ENCODE measurements at places on chromosomes 6 and 20. TPM values are rescaled to one million over a fixed set of nuclear protein-coding genes. Genes with fewer than 3 reads are reported as not detected.
A peak's percentile ranks its signal among the peaks of the same experiment; 100 is the strongest.

DNA sequence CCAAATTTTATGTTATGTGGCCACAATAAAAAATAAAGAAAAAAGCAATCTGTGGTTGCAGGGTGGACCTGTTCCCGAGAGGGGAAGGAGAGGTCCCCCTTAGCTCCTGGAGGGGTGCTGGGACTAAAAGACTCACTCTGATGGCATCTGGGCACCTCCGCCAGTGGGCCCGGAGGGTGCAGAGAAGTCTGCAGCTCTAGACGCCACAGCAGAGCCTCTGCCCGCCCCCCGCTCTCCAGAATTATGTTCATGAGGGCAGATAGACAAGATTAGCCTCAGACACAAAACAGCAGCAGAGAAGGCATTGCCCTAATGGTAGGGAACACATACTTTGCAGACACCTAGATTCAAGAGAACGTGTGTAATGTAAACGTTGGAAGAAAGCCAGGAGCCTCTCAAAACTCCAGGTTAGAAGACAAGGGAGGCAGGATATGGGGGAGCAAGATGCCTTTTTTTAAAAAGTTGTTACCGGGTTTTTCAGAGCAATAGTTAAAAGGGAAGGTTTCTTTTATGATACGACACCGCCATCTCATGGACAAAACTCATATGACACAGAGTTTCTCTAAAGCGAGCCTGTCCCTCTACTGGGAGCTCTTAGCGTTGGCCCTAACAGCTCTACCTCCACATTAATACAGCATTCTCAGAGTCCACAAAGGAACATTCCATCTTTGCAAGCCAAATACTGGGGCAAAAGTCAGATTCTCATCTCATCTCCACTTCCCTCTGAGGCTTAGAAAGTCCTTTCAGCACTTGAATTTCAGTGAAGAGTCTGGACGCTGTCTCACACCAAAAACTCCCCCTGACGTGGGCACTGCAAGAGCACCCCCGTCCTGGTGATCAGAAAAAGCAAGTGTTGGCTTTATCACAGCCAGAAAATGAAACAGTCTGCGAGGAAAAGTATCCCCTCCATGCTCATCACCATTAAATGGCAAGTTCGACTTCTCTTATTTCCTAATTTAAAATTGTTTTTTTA, 47.2 kb downstream of the FOXF2 start:
- DNase-seq: peak; percentile 88

DNA sequence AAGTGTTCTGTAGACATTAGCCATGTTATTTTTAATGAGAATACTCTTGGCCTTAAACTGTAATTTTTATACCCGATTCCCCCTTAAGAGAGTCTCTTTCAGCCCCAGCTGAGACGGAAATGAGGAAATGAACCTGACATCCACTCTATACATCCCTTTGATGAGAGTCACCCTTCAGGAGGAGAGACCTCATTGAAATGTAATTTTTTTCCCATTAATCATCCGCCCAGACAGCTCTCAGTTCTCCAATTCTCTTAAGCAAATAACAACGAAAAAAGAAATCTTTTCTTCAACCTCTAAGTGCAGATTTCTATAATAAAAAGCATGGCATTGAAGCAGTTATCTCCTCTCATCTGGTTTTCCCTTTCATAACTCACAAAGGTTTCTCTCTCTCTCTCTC, 243.8 kb upstream of the PMEPA1 start:
- DNase-seq: no peak

DNA sequence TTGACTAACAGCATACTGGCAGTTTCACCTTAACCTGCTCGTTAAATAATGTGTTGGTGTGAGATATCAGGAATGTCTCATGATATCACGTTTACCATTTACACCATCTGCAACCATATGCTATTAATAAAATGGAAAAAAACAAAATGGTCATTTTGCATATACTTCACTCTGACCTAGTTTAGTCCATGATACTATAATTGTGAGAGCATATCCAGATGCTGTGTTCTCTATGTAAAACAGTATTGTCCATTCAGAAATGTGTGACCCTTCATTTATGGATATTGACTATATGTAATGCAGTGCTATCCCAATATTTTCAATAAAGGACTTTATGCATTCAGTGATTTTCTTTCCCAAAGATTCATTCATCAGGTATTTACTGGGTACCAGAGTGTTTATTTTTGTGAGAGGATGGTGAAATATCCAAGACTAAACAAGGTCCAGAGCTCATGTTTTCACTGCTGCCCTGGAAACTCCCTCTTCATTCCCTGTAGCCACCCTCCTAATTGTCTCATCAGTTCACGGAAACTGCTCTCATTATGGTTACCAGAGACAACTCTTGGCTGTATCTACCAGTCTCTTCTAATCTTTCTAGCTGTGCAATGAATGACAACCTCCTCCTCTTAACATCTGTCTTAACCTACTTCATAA, 25.7 kb upstream of the HINT3 start:
- no peak for DNase-seq

DNA sequence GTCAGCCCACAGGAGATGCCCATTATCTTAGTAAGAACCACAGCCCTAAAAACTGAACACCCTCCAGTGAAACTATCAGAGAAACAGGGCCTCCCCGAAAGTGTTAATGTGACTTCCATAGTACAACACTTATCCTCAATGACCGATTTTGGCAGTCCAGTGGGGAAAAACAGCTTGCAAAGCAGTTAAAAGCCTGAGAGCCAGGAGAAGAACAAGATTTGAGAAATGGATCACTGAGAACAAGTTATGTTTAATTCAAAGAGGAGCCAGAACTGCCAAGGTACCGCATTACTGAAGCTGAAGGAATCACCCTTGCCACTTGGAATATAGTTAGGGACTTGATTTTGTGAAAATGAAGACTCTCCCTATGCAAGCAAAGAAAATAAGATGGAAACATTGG, 236.9 kb downstream of the QKI start:
- peak; percentile 30 for DNase-seq

- no peak for DNase-seq
Measured at GRCh38 chr6:130132286-130132701, 90.5 kb downstream of the SAMD3 start.

DNA sequence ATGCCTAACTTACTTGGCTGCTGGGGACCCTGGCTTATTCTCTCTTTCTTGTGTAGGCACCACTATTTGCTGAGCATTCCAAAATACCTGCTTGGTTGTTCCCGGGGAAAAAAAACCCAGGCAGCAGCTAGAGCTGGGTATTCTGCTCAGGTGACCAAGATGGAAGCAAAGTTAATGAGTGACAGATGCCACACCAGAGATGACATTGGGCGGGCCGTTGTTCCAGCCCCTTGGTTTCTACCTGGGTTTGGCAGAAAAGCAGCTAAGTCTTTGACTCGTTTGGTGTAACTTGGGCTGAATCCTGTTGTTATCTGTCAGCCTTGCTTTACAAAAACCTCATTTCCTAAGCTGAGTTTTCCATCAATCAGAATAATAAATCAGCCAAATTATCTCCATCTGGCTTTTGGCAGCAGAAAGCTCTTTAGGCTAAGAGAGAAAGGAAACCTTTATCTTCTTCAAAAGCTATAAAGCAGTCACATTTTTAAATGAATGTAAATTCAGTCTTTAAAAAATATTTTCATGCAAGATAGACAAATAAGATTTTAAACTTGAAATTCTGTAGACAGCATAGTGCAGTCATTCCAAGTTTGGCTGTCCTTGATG, 202.0 kb upstream of the GMDS start:
- no peak for DNase-seq

GRCh38 chr6:135265278-135265677, 84.2 kb downstream of the MYB start:
- DNase-seq: no peak

DNA sequence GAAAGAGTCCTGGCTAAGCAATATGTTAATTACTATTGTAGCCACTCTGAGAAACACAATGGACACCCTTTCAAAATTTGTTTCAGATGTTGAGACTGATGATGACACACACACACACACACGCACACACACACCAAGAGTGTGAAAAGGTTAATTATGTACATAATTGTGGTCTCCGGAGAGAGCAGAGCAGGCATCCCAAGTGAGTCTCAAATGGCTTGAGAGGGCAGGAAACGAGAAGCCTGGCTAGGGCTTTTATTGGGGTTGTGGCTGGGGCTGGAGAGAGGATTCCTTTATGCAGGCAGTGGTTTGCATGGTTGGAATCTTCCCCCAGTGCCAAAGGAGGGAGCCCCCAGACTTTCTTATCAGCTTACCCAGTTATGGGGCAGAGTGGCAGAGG, 38.2 kb upstream of the NKX2-4 start:
- DNase-seq: no peak

DNA sequence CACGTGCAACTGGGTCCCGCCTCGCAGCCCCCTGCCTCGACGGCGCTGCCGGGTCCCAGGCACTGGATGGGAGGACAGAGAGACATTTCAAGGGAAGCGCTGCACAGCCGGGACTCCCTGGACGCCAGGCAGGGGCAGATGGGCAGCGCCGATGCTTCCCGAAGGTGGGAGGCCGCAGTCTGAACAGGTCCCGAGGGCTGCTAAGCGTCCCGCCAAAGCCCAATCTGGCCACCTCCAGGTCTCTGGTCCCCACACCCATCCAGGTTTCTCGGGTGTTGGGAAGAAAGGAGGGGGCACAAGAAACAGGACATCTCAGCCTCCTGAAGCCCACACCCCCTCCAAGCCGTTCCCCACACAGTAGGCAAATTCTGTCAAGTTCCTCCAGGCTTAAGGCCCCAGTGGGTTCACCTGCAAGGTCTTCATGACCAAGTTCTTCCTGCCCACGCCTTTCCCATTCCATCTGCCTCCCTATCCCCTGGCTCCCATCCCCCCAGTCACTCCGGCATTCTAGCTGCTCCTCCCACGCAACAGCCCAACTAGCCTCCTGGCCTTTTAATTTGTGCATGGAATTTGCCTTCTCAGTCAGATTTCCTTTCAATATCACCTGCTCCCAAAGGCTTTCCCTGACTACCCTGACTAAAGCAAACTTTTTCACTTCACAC, 5.4 kb upstream of the CPXM1 start:
- no peak for DNase-seq

DNA sequence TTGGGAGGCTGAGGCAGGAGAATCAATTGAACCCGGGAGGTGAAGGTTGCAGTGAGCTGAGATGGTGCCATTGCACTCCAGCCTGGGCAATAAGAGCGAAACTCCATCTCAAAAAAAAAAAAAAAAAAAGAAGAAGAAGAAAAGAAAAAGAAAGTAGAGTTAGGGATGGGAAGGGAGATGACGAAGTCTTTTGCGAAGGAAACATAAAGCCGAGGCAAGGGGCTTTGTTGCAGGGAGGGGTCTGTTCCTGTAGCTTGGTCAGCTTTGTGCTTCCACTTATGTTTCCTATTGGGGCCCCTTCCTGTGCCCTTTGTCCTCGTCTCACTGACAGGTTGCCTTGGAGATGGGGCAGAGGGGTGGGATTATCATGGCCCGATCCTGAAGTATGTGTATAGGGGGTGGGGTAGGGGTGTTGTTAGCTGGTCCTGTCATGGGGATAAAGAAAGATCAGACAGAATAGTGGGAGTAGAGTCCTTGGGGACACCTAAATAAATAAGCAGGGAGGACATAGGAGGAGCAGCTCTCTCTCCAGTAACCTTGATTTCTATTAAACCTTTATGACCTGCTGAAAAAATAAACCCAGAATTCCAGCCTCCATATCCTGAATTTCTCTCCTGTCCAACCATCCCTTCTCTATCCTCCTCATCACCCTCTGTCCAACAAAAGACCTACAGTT, 1.1 kb upstream of the CLIC1 start:
- DNase-seq: peak; percentile 66

DNA sequence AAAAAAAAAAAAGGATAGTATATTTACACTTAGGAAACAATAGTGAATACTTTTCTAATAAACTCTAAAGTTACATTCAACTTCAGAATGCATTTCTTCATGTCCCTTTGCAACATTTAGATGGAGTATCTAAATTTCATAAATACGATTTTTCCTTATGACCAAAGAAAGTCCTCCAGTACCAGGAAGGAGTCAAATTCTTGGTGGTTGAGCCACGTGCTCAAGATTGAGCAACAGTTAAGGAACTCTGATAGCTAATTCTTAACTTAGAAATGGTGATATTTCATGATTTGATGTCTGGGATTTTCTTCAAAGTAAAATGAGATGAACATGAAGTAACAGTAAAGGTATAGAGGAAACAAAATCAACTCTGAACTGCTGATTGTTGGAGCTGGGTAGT, 92.7 kb downstream of the SASH1 start:
- peak; percentile 42 for DNase-seq

GRCh38 chr6:81764531-81764930, 12.1 kb upstream of the TENT5A start:
- peak; percentile 90 for DNase-seq

DNA sequence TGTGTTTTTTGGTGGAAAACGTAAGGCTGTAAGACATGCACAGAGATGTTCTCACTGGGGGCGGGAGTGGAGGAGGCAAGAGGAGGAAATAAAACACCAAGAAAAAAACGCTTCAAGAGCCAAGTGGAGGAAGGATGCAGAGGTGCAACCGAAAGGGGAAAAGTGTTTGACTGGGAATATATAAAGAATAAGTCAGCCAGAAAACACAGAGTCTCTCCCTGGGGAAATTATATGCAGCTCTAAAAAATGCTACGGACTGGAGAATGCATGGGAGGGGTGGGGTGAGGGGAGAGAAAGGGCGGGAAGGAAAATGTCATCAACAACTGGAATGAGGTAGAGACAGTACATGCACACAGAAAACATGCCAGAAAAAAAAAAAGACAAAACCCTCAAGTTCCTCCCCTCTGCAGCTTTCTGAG, 133.5 kb downstream of the SCML4 start:
- peak; percentile 45 for DNase-seq

DNA sequence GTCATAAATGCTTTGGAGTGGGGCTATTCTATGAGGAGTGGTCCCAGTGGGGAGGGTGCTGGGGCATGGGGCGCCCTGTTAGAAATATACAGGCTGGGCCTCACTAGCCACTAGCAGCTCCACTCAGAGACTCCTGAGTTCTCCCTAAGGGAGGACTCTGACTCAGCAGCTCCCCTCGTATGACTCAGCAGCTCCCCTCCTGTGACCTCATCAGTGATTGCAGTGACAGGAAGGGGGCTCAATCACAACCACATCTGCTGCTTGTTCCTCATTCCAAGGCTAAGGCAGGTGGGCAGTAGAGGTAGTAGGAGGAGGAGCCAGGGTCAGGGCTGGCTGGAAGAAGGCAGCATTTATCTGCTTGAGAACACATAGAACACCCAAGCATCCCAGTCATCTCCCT, 73.7 kb downstream of the PRND start:
- no peak for DNase-seq

DNA sequence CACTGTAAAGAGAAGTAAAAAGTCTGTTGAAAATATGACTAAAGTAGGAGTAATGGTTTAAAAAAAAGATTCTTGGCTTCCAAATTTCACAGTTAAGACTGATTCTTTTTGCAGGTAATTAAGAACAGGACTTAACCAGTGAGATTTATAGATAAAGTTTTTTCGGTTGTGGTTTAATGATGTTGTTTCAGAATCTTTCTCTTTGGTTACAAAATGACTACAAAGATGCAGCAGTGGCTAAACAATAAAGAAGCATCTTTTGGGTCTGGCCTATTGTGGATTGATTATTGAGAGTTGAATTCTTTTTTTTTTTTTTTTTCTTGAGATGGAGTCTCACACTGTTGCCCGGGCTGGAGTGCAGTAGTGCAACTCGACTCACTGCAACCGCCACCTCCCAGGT, 109.7 kb downstream of the AKAP7 start:
- DNase-seq: no peak

ABHD16B gene
- not detected for total RNA-seq

SYCP2 gene
- 13.2 TPM for total RNA-seq

OR2H2 gene
- total RNA-seq: 0.48 TPM

FNDC1 gene
- total RNA-seq: 3.6 TPM
